ENCODE measurements at places on chromosomes 2 and 18.
A peak's percentile ranks its signal among the peaks of the same experiment; 100 is the strongest.

DNA sequence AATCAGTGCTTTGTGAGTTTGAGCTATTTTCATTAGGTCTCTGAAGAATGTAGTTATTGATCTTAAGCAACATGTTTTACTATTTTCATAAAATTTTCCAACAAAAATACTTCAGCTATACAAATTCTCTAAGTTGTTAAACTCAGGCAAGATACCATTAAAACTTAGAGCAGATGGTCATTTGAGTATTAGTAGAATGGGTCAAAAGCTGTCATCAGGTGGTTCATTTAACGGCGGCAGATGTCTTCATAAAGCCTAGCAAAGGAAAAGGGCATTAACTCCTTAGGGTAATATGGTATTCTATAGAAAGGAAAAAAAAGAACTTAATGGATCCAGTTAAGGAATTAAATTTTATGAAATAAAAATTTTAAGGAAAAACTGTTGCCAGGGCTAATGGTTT lies 19.2 kb downstream of the MIB1 start:
- no peak for DNase-seq

GRCh38 chr2:168422584-168422983 lies 33.5 kb upstream of the CERS6 start:
- no peak for DNase-seq

- DNase-seq, result no peak
Observed at GRCh38 chr2:156118753-156119416, 213.6 kb downstream of the NR4A2 start.

DNA sequence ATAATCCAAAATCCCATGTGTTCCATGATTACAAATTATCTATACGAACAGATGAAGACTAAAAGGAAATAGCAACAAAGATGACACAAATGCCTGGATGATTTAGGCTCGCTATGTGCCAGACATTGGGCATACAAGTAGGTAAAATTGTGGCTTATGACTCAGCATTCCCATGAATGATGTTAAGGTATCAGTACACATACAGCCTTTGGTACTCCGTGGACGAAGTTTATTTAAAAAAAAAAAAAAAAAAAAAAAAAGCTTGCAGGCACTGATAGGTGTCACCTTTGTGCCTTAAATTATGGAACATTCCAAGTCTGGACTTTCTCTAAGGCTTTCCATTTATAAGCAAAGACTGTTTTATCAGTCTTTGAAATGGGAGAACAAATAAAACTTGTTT lies 2.7 kb downstream of the CHAC2 start:
- no peak for DNase-seq

DNA sequence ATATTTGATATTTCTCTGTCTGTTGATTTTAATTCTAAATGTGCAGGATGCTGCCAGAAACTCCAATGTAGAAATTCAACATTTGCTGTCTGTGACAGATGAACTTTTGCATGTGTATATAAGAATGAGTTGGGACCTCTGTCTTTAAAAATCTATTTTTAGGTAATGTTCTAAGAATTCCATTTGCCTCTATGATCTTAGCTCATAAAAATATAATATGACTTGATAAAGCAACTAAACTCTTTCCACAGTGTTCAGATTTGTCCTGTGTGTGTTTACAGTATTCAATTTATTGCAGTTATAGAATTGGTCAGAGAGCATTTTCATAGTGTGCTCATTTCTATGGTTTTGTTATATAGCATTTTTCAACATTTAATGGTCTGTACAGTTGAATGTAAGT lies 33.6 kb downstream of the RNMT start:
- no peak for DNase-seq

DNA sequence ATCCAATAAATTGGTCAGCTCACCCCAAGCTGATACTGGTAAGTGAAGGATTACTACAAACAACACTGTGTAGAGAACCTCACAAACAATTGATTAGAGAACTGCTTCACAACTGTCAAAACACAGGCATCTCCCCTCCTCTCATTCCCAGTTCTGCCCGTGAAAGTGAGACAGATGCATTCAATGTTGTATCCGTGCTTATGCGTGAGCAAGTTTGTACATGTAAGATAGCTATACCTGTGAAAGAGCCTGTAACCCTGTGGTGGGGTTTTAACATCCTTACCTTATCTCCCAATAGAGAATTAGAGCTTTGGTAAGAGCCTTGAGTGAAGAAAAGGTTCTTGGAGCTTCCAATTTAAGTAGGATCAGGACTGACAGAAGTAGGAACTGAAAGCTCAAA lies 9.1 kb downstream of the MARCHF4 start:
- DNase-seq, result no peak

- no peak for DNase-seq
Observed at GRCh38 chr2:113219889-113220641, 46.3 kb downstream of the PSD4 start.

DNA sequence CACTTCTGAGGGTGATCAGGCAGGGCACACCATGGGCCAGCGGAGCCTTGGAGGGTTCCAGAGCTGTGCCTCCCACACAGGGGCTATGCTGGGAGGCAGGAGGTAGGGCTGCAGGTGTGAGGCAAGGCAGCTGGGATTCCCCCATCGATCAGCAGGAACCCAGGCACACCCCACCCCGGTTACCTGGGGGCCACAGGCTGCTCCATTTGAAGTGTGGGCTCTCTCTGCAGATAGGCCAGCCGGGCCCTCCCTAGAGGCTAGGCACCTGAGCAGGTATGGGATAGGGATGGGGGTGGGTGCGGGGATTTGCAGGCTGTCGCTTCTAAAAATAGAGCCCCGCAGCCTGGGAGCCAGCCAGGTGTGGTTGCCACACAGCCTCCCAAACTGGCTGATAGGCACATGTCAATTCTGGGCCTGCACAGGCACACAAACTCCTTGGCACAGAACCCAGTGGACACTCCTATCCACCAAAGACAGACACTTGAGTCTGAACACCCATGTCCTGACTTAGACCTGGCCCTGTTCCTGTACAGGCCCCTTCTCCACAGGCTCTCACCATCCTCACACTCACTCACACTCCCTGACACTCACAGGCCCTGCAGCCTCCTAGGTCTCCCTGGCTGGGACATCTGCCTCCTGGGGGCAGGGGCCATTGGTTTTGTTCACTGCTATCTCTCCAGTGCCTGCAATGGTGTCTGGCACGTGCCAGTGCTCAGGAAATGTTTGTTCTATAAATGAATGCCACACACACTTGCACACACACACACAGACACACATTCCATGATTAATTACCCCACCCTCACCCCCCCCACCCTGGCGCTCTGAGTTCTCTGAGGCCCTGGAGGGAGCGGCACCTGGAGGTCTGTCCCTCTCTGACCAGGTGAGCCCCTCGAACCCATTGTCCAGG lies 73.4 kb downstream of the ZFP36L2 start:
- DNase-seq, result no peak

GRCh38 chr2:223815186-223815883 lies 22.0 kb downstream of the AP1S3 start:
- no peak for DNase-seq

DNA sequence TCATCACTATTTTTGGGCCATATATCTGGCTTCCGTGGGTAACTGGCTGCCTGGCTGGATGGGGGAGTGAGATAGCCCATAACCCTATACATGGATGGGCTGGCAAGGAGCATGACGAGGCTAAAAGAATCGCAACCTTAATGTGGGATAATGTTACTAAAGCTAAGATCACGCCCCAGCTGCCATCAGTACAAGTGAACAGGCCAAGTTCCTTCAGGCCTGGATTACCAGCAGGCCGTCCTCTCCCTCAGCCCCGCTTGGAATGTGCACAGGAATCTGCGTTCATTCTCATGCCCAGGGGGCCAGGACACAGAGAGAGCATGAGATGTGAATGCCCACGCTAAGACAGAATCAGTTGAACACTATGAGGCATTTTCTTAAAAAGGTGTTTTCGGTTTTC lies 34.7 kb downstream of the RMC1 start:
- no peak for DNase-seq

GRCh38 chr2:60885683-60886082 lies 4.3 kb downstream of the REL start:
- no peak for DNase-seq

DNA sequence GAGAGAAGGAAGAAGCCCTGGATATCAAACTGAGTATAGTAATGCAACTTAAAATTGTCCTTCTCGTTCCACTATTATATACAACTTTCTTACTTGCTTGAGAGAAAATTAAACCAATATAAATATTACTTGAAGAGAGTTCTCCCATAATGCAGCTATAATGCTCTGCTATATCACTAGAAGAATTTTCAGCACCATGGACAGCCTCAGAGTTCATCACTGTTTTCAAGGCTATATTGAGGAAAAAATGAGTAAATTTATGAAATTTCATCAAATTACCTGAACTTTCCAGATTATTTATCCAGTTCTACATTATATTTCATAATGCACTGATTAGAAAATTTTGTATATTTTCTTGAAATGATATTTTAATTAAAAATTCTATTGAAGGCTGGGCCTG lies 1053.5 kb upstream of the FAM98A start:
- DNase-seq, result no peak

GRCh38 chr2:160278101-160278878 lies 78.2 kb upstream of the ITGB6 start:
- DNase-seq, result peak; percentile 71

DNA sequence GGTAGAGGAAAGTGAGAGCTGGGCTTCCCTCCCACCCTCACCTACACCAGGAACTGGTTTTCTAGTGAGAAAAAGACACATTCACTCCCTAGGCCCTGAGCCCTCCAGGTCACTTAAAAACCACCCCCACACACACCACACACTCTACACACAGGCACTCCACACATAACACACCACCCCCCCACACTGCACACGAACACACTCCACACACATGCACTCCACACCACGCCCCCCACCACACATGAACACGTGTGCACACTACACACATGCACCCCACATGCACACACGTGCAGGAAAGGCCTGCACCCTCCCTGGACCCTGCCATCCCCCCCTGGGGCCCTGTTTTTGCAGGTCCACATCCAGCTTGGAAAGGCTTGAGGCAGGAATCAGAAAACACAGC lies 67.6 kb downstream of the RALBP1 start:
- DNase-seq, result no peak

GRCh38 chr2:187194049-187194448 lies 254.0 kb downstream of the CALCRL start:
- no peak for DNase-seq

DNA sequence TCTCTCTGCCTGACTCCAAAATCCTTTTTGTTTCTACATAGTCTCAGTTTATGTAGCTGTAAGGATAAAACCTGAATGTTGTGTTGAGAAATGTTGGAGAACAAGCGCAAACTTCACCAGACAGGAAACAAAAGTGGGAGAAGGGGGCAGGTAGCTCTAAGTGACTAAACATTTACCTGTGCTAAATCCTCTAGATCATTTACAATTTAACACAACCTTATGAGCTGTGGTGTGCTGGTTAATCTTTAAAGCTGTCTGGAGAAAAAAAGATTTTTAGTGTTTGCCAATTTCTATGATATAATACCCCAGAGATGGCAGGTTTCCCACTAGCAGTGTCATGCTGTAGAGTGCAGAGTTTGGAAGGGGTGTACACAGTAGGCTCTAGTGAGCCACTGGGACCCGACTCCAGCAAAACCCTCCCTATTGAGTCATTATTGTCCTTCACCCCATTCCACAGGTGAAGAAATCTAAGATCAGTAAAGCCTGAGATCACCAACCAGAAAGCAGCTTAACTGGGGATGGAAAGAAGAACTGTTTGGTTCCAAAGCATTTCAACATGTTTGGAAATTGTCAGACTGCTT lies 992.0 kb downstream of the DCDC2C start:
- no peak for DNase-seq

GRCh38 chr2:53028225-53028624 lies 739.4 kb upstream of the CHAC2 start:
- no peak for DNase-seq

- no peak for DNase-seq
Observed at GRCh38 chr2:12075603-12076002, 329.2 kb downstream of the LPIN1 start.

- no peak for DNase-seq
Observed at GRCh38 chr18:2857491-2858131, 10.8 kb downstream of the EMILIN2 start.

DNA sequence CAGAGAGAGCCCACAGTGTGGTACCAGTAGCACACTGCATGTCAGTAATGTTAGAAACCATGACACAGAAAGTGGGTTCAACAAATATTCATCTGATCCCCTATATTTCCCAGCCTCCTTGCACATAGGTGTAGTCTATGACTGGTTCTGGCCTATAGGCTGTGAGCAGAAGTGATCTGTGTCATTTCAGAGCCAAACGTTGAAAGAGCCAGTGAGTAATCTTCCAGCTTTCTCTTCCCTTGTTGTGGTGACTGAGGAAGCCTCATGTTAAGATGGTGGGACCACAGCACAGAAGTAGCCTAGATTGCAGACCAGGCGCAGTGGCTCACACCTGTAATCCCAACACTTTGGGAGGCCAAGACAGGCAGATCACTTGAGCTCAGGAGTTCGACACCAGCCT lies 4.1 kb downstream of the TMEM237 start:
- DNase-seq, result no peak

DNA sequence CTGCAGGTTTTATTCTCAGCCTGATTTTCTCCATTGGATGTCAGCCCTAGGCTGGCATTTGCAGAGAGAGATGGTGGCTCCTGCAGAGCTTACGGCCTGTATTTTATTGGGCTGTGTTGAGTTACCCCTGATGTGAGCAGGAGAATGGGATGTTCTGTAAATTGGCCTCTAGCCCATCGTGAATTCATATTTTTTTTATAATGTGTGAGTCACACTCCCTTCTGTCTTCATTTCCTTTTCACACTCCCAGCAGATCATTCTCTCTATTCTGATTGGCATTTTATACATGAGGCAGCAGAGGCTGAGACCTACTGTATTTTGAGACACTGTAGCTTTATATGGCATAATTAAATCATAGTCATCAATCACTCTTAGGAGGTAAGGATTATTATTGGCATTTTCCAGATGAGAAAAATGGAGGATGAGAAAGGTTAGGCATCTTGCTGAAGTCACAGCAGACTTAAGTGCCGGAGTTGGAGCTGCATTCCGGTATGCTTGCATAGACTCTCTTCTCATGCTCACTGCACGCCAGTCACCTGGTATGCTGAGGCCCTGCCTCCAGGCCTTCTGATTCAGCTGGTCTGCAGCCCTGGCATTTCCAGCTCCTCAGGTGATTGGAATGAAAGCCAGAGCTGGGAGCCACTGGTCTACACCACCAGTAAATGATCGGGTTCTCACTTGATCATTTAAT lies 142.4 kb downstream of the NEDD4L start:
- no peak for DNase-seq

GRCh38 chr18:80035997-80036396 lies 1.8 kb downstream of the RBFA start:
- no peak for DNase-seq

GRCh38 chr2:199471443-199472057 lies 13.8 kb upstream of the SATB2 start:
- DNase-seq, result peak; percentile 46

DNA sequence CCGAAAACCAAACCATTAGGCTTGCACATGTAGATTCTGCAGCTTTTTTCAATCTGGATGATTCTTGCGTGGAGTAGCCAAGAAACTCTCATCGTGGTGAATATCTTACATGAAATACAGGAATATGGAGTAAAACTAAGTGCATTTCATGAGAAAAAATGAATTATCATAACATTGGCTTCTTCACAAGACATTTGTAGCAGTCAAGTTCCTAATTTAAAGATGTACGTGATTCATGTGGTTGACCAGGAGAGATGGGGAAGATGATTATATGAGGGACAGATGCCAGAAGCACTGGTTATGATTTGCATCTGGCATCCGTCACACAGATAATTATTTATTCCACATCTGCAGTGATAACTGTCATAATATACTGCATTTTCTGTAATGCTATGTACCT lies 90.4 kb downstream of the ANTXR1 start:
- no peak for DNase-seq

- DNase-seq, result no peak
Observed at GRCh38 chr2:11983870-11984269, 237.4 kb downstream of the LPIN1 start.

GRCh38 chr2:229422063-229422462 lies 151.0 kb upstream of the PID1 start:
- DNase-seq, result peak; percentile 10
